ENCODE measurements at places on chromosomes 4 and X. TPM values are rescaled to one million over a fixed set of nuclear protein-coding genes. Genes with fewer than 3 reads are reported as not detected.

DNA sequence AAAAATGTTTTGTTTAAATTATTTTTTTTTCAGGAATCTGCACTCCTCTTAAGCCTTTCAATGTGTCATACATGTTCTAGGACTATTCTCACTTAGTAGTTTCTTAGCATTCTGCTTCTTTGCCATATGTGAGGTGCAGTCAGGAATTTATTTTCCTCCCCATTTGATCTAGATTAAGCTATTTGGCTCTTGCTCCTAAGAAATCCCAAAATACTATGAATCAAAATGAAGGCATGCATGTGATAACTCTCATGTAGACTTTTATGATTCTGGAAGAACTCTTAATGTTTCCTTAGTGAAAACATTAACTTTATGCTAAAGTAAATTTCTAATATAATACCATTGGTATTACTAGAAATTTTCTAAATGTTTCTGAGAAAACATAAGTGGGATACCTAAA lies 664.5 kb downstream of the RAPGEF2 start:
- DNase-seq = no peak

DNA sequence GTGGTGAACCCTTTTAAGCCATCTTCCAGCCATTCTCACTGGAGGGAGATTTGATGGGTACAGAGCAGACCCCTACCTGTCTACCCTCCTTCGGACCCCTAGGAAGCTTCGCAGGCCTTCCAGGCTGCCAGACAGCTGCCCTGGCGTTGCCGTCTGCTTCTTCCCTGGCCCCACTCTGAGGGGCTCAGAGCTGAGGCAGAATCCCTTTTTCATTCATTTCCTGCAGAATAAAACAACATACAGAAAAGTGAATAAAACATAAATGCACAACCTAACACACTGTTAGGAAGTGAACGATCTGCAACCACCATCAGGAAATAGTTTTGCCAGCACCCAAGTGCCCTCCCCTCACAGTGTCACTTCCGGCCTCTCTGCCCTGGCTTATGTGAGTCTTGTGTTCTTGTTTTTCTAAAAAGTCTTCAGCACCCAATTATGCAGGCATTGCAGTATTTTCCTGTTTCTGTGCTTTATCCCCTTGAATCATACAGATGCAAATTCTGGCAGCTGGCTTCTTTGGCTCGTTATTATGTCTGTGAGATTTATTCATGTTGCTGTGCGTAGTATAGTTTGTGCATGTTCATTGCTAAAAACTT lies 5.6 kb upstream of the ADD1 start:
- peak; percentile 84 for DNase-seq

DNA sequence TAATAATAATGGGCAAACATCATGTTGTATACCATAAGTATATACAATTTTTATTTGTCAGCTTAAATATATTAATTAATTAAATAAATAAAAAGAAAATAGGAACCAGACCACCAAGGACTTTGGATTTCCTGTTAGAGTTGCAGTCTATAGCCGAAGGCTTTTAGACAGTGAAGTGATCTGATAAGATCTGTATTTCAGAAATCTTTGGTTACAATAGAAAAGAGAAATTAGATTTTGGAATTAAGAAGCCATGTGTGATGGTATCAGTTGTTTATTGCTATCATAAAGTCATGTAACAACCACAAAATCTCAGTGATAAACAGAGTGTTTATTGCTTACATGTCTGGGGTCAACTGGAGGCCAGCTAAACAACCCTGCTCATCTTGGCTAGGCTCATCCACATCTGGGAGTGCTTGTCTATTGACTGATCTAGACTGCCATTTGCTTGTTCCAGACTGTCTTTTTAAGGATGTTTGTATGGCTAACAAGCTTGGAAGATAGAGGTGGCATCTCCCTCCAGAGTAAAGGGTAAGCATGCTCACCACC lies 142.1 kb upstream of the USP9X start:
- no peak for DNase-seq

DNA sequence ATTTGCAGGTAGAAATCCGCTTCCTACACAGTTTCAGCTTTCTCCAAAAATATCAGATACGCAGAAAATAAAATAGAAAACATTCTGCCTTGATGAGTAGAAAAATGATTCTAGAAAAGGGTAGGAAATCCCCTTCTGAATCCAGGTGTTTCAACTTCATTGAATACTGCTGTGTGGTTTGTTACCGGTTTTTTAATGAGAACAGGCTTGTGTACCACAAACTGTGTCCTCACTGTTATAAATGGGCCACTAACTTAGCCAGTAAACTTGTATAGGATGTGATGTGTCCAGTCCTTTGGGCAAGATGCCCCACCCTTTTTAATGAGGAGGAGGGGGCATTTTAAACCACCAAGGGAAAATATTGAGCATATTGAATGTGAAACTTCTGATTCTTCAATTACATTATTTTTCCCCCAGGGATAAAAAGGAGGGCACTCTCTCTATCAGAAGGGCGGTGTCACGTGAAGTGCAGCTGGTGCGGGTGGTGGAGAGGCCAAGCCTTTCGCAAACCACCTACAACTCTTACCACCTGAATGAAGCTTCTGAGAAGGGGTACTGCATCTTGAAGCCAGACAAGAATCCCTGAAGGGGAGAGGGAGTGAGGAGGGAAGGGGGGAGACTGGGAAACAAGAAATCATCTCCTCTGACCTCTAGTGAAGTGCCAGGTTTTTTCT lies 4.5 kb downstream of the CXXC4 start:
- no peak for DNase-seq

- no peak for DNase-seq
These were observed 16.9 kb downstream of the CXCL3 start for GRCh38 chr4:74021601-74022000.

DNA sequence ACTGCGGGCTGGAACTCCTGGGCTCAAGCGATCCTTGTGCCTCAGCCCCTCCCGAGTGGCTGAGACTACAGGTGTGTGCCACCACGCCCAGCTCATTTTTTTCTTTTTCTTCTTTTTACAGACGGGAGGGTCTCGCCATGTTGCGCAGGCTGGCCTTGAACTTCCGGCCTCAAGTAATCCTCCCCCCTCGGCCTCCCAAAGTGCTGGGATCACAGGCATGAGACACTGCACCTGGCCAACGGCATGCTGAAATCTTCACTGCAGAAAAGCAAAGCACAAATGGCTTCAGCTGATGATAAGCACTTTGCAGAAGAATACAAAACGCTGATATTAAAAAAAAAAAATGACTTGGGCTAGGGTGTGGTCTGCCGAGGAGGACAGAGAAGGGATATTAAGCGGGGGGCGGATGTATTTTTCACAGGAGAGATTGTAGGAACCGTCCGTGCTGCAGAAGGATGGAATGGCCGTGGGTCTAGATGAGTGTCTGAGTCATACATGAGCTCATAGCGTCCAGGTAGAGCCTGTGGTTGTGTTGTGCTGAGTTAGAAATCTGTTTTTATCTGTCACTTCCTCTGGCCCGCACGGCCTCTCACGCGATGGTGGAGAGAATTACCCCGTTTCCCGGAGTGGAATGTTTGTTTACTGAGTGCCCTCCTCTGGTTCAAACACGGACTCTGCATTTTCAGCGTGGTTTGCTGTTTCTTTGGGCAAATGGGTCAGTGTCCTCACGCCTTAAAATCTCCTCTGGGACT lies 8.5 kb upstream of the AKAP17A start:
- no peak for DNase-seq

- DNase-seq = no peak
These were observed 161.4 kb downstream of the RAB28 start for GRCh38 chr4:13322681-13323101.

DNA sequence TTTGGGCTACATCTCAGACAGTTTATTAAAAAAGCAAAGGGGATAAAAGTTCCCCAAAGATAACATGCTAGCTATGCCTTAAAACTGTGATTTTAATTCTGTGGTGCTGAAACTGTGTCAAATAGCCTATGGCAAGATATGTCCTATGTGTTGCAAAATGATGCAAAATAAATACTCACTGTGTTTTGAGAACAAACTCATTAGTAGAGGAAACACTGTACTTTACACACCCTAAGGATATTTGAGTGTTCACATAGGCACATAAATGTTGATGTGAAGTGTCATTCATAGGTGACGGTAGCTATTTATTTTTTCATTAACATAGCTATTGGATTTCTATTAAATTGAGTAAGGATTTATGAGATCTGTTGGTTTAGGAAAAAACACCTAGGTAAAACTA lies 351.9 kb downstream of the FAT4 start:
- no peak for DNase-seq

DNA sequence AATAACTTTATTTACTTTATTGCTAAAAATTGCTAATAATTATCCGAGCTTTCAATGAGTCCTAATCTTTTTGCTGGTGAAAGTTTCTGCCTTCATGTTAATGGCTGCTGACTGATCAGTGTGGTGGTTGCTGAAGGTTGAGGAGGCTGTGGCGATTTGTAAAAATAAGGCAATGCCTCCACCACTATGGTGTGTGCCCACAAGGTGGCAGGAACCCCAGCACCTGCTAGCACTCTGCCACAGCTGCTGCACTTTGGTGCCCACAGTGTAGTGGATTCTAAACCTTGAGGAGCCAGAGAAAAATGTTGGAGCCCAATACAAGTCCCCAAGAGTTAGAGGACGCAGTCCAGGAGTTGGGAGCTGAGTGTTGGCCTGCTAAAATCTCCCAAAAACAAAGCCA lies 1237.1 kb downstream of the PCDH19 start:
- no peak for DNase-seq

DNA sequence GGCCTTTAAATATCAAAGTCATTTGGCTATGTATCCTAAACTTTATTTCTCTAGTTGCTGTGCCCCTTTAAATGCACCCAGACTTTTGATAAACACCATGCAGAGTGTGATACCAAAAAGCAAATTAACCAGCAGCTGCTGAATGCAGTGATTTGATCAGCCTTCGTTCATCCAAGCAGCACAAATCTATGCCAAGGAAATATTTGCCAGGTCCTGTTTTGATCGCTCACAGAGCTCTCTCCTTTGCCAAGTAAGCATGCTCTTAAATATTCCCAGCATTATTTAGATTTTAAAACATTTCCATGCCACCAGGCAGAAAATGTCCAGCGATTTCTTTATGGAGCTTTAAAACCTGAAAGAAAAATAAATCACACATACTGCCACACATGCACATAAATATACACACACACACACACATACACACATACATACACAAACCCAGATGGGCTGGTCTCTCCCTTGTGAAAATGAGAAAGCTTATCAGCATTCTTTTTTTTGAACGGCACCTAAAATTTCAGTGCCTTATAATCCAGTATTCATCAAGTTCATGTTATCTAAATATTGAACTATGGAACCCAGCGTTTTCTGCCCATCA lies 35.7 kb downstream of the BTC start:
- DNase-seq = no peak

DNA sequence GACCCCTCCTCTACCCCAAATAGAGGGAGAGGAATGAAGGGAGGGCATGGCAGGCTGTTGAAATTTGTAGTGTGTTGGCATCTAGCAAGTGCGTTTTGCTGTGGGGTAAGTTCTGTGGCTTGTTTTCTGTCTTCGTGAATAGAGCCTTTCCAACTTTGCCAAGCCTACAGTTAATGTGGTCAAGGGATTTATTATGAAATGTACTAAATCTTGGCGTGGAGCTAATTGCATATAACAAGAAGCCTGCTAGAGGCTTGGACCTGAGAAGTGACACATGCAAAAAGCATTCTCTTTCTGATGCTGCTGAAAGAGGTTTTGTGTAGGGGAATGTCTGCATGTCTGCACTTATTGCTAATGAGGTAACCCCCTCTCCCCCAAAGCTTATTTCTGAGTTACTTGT lies 132.2 kb downstream of the BMPR1B start:
- DNase-seq = no peak

The SPOCK3 gene
- total RNA-seq = not detected

The SMARCA1 gene
- 1.1 TPM for total RNA-seq

The LRP2BP gene
- 0.89 TPM for total RNA-seq

The SLC4A4 gene
- total RNA-seq = 1.5 TPM

The APBB2 gene
- 0.70 TPM for total RNA-seq

The SUV39H1 gene
- 11.5 TPM for total RNA-seq

The MAGEA4 gene
- total RNA-seq = not detected

The LDOC1 gene
- 3.6 TPM for total RNA-seq

The BTK gene
- total RNA-seq = 3.1 TPM
